LHCN-M2 (cell line): ENCODE measurements at places on chromosomes 4 and X. TPM values are rescaled to one million over a fixed set of nuclear protein-coding genes. Genes with fewer than 3 reads are reported as not detected.

- no peak for DNase-seq
These were observed 83.2 kb downstream of the SH3KBP1 start for GRCh38 chrX:19804151-19804550.

- no peak for DNase-seq
These were observed 16.6 kb downstream of the ENPEP start for GRCh38 chr4:110492522-110492921.

GRCh38 chr4:122047456-122048425 is 95.9 kb upstream of the TRPC3 start:
- no peak for DNase-seq

- peak; percentile 88 for DNase-seq
These were observed 287.5 kb downstream of the CAMK2D start for GRCh38 chr4:113474017-113474416.

GRCh38 chrX:151370906-151371305 is 26.1 kb upstream of the VMA21 start:
- DNase-seq = no peak

GRCh38 chr4:136150046-136150445 is 1382.2 kb downstream of the PCDH18 start:
- no peak for DNase-seq

DNA sequence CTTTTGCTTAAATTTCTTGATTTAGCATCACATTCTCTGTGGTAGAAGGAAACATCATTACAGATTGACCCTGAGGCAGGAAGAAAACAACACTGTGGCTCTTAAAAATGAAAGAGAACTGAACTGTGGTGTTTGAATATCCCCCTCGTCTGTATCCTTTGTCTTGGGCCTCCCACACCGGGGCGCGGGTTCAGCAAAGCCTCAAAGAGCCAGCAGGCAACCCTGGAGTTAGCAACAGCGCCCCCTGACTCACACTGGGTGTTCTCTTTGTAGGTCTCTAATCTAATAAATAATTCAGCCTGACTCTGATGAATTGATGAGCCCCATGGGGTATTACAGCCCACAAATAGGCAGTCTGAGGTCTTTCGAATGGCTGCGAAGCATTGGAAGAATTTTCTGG is 46.1 kb upstream of the CTSO start:
- no peak for DNase-seq

DNA sequence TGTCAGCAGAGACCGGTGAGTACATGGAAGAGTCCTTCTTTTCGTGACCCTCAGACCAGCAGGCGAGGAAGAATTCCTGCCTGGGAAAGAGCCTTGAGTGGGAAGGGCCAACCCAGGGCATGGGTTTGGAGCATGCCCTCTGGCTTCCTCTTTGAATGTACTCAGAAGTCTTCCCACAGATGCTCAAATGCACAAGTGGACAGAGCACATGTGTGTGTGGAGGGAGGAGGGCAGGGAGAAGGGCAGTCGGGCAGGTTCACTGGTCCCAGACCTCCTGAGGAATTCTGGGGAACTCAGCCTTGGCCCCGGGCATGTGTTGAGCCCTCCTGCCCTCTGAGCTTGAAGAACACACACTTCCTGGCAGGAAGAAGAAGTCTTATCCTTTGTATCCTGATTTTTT is 63.2 kb upstream of the HELT start:
- DNase-seq = no peak

GRCh38 chr4:26912810-26913209 is 52.2 kb downstream of the STIM2 start:
- DNase-seq = peak; percentile 65

GRCh38 chrX:68827256-68827655 is 1.6 kb upstream of the EFNB1 start:
- DNase-seq = no peak

DNA sequence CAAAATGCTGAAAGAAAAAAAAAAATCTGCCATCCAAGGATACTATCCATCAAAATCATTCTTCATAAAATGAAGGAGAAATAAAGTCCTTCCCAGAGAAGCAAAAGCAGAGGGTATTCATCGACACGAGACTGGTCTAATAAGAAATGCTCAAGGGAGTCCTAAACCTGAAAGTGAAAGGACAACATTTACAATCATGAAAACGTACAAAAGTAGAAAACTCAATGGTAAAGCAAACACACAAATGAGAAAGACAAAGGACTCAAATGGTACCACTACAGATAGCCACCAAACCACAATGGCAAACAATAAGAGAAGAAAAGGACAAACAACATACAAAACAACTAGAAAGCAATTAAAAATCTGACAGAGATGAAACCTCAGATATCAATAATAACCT is 41.0 kb downstream of the CD99L2 start:
- DNase-seq = no peak

- DNase-seq = peak; percentile 71
These were observed 94.6 kb downstream of the COX18 start for GRCh38 chr4:72974694-72975487.

- DNase-seq = no peak
These were observed 56.1 kb downstream of the ATXN3L start for GRCh38 chrX:13263560-13264251.

DNA sequence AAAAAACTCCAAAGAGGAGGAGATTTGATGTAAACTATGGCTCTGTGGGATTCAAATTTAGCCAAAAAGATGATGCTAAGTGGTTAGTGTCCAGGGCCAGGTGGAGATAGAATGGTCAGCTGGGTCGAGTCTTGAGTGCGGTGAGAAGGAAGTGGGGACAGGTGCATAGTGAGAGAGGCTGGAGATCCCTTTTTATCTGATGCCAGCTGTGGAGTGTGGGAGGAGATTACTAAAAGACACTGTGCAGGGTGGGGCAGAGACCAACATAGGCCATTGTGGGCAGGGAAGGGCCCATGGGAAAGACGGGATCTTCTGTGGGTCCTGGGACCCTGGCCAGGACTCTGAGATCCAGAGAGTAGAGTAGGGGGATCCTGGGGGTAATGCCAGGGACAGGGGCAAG is 34.6 kb upstream of the LEF1 start:
- DNase-seq = no peak

- DNase-seq = no peak
These were observed 933.5 kb downstream of the C4orf33 start for GRCh38 chr4:130029442-130029841.

GRCh38 chr4:148118179-148118578 is 324.0 kb downstream of the NR3C2 start:
- DNase-seq = no peak

Gene PAPSS1
- total RNA-seq = 80.1 and 84.2 TPM in 2 replicates

Gene SORCS2
- 0.52 and 0.90 TPM in 2 replicates for total RNA-seq

Gene UGT2B15
- not detected in 2 replicates for total RNA-seq

Gene CACNA1F
- total RNA-seq = not detected in 2 replicates

Gene S100G
- not detected in 2 replicates for total RNA-seq
